MM.1S (cell line): ENCODE measurements at places on chromosomes 16 and 17.

DNA sequence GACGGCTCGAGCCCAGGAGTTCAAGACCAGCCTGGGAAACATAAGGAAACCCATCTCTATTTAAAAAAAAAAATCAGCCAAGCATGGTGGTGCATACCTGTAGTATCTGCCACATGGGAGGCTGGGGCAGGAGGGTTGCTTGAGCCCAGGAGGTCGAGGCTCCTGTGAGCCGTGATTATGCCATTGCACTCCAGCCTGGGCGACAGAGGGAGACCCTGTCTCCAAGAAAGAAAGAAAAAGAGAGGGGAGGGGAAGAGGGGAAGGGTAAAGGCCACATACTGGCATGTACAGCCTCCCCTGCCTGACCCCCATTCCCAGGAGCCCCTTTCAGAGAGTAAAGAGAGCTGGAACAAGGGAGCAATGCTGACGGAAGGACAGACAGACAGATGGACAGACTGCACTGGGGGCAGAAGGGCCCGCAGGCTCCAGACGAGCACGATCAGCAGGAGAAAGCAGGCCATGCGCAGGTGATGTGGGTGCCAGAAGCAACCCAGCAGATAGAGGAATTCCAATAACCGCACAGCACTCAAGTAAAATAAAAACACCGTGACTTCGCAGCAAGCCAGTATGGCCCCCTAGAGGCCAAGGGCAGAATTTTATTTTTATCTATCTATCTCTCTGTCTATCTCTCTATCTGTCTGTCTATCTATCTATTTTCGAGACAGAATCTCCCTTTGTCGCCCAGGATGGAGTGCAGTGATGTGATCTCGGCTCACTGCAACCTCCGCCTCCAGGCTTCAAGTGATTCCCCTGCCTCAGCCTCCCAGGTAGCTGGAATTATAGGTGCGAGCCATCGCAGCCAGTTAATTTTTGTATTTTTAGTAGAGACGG lies 27.1 kb upstream of the SNN start:
- DNase-seq, result peak; percentile 85

DNA sequence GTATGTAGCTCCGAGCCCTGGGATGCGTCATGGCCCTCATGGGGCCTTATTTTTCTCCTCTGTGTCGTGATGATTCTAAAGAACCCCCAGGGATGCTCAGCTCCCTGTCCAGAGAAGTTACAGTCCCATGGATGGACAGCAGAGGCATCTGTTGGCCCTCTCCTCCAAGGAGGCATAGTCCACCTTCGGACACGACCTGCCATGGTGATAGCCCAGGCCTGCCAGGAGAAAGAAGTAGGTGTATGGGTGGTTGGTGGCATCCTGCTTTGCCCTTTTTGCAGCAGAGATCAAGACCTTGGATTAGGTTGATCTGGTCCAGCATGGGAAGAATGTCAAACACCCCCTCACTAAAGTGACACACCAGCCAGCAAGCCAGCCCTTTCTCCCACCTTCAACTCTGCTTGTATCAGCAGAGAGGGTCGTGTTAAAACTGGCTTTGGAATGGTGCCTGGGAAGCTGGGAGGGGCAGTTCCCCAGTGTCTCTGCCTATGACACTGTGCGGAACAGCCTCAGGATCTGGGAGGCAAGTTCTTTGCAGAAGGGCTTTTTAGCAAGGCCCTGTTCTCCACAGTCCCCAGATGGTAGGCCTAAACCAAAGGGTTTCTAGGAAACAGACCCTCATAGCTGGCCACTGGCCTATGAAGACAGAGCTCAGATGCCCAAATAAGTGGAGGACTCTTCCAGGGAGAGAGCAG lies 259.9 kb upstream of the RPL38 start:
- no peak for DNase-seq

DNA sequence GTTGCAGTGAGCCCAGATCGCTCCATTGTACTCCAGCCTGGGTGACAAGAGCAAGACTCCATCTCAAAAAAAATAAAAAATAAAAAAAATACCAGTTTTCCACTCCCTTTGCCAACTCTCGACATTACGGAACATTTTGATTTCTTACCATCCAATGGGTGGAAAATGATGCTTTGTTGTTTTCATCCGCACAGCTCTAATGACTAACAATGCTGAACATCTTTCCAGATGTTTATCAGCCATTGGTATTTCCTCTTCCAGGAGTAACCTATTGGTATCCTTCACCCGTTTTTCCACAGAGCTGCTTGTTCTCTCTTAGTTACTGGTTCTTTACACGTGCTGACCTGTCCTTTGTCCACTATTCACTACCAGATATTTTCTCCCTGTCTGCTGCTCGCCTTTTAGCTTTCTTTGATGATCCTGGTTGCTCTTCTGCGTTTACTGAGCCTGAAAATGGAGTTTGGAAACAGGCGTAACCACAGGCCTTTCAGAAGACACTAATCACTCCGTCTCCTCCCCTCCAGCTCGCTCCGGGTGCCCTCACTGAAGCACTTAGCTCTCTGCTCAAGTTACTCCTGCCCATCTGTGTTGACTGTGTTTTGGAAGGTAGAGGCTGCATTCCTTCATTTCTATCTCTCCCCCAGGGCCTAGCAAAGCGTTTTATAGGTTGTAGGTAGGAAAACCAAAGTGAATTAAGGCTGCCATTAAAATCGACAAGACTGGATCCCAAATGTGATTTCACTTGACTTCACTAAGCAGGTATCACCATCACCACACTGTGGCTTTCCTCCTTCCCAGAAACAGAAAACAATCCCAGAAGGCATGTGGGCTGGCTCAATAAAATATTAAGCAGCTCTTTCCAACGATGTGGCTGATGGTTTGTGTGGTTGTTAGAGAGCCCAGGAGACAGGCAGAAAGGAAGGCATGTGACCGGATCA lies 8.9 kb downstream of the SHPK start:
- no peak for DNase-seq

- DNase-seq, result no peak
Observed at GRCh38 chr16:12021578-12022253, 45.2 kb downstream of the SNX29 start.

- DNase-seq, result no peak
Observed at GRCh38 chr16:31132303-31132979, 3.1 kb downstream of the PRSS8 start.

DNA sequence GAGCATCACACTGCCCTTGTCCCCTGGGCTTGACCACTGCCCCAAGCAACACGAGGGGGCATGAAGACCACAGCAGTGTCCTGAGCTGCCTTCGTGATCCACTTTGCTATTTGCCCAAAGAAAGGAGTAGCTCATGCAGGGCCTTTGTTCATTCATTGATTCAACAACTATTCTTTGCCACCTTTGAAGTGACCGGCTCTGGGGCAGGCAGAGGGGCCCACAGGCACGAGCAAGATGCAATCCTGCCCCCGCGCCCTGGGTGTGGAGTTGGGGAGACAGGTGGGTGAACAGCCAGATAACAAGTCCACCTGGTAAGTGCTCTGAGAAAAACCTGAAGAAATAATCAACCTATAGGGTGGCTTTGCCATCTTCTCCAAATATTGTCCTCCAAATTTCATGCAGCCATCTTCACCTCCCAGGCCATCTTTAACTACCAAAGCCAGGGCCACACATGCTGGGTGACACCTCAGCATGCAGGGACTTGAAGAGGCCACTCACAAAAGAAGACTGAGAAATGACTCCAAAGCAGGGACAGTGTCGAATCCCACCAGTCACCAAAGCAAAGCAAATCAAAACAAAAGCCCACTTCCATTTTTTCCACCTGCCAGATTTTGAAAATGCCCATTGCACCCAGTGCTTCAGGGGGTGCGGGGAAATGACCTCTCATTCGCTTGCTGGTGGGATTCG lies 18.2 kb upstream of the RBFOX3 start:
- DNase-seq, result no peak

DNA sequence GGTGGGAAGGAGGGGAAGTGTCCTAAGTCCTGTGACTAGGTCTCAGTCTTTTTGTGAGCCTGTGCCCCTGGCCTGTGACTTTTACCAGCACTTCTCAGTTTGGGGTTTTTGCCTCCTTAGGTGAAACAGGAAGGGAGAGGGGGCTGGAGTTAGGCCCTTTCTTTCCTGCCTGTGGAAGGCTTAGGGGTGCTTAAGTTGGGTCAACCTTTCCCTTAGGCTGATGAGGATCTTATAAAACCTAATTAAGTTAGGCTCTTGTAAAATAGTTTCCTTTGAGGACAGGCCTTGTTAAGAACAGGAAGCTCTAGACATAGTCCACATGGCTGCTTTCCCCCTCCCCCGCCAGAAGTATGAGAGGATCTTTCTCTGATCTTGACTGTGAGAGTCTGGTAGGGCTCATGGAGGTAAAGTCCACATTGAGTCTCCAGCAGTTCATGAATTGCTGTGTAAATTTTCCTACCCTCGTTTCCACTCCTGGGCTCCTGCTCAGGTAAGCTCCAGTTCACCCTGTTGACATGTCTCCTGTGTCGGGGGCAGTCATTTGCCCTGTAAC lies 17.0 kb upstream of the DNASE1 start:
- peak; percentile 57 for DNase-seq

GRCh38 chr17:82791532-82791931 lies 39.7 kb downstream of the TBCD start:
- no peak for DNase-seq

DNA sequence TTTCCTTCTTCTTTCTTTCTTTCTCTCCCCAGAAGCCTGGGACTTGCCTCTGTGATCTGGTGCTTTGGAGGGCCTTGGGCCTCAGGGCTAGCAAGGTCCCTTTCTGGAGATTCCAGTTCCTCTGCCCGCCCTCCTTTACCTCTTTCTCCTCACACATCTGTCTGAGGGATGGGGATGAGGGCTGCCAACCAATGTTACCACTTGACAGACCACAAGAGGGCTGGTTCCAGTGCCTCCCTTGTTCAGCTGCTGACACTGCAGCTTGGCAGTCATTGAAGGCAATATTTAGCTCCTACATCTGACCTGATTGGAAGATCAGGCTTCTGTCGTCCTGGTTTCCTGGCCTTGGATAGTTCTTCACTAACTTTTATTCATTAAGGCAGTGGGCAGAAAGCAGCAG lies 3.6 kb upstream of the ZNF652 start:
- DNase-seq, result peak; percentile 86

GRCh38 chr16:14003074-14003570 lies 68.0 kb upstream of the MRTFB start:
- DNase-seq, result no peak

DNA sequence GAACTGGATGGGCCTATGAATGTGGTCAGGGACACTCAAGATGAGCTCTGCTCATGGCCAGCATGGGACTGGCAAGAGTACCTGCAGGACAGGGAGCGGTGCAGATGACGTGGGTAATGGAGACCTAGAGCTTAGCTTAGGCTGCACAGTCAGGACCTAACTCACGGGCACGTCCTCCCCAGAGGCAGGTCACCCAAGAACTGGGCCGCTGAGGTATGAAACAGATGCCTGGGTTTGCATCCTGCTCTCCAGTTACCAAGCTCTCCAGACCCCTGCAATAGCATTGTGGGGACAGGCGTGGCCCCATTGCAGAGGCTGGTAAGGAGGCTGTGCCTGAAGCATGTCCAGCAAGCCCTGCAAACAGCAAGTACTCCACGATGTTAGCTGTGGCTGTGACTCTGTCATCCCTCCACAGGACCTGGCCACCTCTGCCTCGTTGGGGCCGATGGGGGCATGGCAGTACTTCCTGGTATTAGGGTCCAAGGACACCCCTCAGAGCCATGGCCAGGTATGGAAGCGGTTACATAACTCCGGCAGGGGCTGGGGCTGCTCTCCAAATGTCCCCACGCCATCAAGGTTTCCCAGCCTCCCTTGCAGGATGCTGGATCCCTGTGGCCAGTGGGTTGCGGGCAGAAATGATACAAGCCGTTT lies 37.5 kb upstream of the RBFOX3 start:
- no peak for DNase-seq

GRCh38 chr17:77601054-77601979 lies 357.2 kb upstream of the TNRC6C start:
- DNase-seq, result no peak

DNA sequence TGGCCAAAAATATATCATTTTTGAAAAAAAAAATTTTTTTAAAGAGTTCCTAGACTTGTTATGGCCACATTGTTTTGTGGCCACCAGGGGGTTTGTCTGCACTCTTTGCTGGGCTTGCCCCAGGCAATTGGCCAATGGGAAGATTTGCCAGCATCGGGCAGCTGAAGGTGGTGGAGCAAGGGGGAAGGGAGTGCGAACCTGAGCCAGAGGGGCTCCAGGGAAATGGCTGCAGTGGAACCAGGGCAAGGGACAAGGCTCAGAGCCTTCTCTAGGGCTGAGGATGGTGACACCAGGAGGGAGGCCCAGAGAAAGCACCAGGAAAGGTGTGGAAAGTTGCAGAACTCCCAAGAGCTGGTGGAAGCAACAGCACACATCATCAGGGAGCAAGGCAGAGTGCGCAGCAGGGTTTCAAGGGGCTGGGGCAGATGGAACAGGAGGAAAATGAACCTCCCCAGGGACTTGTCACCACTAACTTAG lies 15.5 kb upstream of the CMIP start:
- DNase-seq, result no peak

DNA sequence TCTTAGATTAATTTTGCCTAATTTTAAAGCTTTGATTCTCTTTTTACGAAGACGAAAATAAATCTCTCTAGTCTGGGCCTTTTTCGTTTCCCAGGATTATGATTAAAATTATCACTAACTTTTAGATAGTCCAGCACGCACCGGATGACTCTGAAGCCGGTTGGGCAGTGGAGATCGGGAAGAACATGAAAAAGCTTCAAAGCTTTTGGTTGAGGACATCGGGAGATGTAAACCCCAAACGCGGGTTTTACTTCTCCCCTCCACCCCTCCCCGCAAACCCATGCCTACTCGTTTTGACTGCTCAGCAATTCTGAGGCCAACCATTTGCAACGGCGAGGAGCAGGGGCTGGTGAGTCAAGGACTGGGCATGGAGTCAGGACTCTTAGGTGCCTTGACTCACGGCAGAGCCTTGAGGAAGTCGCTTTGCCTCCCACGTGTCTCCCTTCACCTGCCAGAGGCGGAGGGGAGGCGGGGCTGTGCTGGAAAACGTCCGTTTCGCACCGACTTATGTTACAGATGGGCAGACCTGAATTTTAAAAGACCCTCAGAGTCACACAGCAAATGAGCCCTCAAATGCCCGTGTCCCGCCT lies 989 bp upstream of the DUSP14 start:
- peak; percentile 76 for DNase-seq

- DNase-seq, result no peak
Observed at GRCh38 chr16:23355106-23355670, 53.1 kb downstream of the SCNN1B start.

DNA sequence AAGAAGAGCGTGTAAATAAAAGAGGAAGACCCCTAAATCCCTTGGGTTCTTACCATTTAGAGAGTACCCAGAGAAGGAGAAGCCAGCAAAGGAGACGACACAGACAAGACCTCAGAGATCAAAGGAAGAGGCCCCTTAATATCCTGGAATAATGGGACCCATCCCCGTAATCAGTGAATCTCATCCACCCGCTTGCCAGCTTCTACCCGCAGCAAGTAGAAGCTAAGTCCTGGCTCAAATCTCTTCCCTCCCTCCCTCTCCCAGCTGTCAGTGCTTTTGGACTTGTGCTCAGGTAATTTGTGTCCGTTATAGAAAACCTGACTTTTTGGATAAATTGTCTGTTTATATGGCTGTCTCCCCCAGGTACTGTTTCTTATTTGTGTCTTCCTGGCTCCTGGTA lies 1.9 kb downstream of the LYRM1 start:
- no peak for DNase-seq
